Hematopoietic multipotent progenitor cell treated with erythropoietin and hydrocortisone succinate and interleukin-3 and kit ligand, for 4 days (in vitro differentiated cells): ENCODE measurements at places on chromosomes 2 and 18.
A peak's percentile ranks its signal among the peaks of the same experiment; 100 is the strongest.

DNA sequence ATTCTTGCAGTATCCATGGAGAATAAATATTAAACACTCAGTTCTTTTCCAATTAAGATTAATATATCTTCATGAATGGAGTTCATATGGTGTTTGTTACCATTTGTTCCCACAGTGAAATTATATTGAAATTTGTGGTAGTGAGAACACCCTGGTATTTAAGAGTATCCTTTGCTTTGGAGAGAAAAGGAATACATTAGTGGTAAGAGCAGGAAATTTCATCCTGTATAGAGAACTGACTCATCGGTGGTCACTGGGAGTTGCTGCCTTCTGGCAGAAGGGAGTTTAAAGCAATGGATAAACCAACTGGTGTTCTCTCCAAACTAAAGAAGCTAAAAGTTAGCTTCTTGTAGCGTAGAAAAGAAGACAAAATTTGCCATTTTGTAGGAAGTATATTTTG is 107.3 kb downstream of the MYO1B start:
- no peak for DNase-seq

GRCh38 chr2:159516241-159516758 is 100.0 kb downstream of the BAZ2B start:
- peak; percentile 74 for DNase-seq

DNA sequence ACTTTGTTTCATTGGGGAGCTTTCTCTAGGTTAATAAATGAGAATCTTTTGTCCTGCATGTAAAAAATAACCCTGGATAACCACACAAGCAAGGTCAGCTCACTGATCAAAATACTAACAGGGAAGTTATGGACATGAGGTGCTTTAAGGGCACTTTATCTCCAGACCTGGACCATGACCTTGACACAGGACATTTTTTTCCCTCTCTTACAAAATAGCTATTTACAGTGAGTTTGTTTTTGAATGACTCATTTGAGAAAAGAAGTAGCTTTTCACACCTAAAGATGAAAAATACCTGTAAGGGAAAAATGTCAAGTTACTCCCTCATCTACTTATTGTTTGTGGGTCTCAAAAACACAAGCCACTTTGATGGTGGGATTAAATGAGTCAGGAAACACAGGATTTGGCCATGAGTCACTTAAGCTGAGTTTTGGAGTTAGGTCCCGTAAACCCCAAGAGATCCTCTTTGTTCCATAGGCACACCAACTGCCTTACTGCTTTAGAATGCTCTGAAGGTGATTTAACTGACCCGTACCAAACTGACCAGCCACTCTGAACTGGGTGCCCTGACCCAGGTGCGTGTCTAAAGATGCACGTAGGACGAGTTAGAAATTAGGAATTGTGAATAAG is 479.3 kb upstream of the NXPH2 start:
- no peak for DNase-seq

DNA sequence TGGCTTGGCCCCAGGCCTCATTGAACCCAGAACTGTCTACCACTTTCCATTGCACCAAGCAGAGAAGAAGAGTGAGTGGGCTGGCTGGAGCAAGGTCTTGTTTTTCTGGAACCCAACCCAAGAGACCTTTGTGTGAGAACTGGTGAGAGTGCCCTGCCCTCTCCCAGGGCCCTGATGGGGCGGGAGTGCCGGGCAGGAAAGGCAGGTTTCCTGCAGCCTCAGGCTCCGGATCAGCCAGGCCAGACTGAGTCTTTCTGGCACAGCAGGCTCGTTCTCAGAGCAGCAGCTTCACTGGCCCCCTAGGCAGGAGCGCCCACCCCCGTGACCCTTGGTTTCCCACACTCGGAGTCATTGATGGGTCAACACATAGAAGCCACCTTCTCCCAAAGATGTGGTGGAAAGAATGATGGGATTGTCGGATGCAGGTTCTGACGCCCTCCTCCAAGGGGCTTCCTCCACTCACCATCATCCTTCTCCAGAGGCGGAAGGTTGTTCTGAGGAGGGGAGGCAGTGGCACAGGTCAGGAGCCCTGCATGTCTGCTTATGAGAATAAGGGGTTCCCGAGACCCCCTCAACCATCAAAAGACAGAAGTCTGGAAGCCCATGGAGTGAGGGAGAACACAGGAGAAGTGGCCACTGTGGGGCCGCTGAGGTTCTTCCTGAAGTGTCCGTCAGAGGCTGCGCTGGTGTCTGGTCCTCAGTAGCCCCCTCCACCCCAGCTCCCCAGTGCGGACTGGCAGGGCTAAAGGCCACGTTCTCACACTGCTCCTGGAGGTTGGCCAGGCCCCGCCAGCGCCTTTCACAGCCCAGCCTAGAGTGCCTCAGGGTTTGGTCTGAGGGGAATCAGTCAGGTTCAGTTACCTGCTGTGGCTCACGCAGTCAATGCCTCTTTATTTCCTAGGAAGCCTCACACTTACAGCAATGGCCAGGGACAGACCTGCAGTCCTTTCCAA is 62.8 kb upstream of the LAPTM4A start:
- no peak for DNase-seq

DNA sequence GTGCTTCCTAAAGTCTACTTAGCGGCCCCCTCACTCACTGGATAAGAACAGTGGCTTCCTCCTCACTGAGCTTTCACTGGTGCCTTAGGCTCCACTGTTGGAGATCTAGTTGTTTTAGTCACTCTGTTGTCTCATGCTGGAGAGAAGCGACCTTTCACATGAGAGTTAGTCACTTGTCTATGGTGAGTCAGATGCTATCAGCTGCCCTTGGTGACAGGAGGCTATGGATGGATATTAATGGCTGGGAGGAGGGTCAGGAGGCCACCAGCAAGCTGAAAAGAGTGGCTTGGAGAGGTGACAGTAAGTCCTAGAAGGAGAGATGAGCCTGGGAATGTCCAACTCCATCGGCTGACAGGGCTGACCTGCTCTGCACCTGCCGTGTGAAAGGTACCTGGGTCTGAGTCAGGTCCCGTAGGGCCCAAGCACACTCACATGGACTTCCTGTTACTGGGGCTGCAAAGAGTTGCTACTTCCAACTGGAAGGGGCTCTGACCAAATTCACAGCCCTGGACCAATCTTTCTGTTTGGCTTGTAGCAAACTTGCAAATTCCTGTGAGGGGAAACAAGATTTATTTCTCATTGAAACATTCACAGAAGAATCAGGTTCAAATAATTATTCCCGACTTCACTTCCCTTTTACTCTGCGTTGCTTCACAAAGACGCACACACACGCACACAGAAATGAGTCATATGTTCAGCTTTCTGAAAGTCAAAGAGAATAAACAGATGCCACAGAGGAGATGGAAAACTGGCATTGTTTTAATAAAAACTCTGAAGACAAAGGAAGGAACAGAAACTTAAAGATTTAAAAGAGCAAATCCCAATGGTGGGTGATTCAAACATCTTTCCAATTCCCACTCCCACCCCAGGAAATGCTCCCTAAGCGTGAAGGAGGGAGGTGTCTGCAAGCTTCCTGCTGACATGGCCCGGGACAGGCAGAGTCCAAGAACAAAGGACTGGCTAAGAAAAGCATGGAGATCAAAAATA is 203.5 kb upstream of the TWIST2 start:
- no peak for DNase-seq

- peak; percentile 47 for DNase-seq
Observed at GRCh38 chr2:197011021-197011417, 84.5 kb upstream of the PGAP1 start.

DNA sequence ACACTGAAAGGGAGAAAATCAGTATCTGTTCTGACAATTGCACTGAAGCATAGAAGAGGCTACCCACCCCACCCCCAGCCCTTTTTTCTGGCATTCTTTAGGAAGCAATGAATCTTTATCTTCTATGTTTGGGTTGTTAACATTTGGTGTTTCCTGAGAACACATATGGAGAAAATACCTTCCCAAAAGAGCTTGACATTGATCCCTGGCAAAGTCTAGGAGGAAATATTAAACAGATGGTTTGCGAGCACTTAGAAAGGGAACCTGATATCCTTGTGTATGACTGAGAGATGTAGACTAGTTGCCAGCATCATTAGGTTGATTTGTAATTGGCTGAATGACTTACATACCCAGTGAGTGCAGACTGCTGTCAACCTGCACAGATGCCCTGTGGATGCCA is 42.9 kb downstream of the DOK1 start:
- DNase-seq, result no peak

DNA sequence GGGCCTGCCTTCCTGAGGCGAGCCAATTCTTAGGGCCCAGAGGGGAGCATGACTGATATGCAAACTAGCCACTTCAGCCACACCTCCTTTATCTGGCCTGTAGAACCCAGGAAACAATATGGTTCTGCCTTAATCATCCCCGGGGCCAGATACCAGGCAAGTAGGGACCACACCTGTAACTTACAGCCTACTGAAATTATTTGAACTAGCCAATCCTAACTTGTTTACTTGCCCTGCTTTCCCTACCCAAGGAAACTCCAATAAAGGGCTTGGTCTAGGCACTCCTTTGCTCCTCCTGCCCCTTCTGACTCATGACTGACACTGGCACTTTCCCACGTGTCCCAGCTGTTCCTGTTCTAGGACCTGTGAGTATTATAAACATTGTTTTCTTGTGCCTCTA is 57.6 kb downstream of the MYOM1 start:
- DNase-seq, result peak; percentile 35

- DNase-seq, result peak; percentile 33
Observed at GRCh38 chr2:43100883-43101662, 125.3 kb downstream of the ZFP36L2 start.

- DNase-seq, result no peak
Observed at GRCh38 chr2:103739186-103739585, 977.4 kb downstream of the TMEM182 start.

DNA sequence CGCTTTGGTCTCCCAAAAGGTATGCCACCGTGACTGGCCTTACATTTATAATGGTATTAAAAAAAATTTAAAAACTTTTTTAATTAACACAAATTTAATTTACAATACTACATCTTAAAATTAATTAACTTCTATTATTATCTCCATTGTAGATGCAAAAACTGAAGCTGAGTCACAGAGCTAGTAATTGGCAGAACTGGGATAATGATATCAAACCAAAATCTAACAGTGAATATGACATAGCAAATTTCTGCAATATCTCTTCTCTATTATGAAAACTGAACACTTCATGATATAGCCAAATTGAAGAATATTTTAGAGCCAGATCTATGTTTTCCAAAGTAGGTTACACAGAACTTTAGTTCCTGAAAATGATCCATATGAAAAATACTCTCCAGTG is 66.4 kb upstream of the CHAC2 start:
- DNase-seq, result peak; percentile 44

DNA sequence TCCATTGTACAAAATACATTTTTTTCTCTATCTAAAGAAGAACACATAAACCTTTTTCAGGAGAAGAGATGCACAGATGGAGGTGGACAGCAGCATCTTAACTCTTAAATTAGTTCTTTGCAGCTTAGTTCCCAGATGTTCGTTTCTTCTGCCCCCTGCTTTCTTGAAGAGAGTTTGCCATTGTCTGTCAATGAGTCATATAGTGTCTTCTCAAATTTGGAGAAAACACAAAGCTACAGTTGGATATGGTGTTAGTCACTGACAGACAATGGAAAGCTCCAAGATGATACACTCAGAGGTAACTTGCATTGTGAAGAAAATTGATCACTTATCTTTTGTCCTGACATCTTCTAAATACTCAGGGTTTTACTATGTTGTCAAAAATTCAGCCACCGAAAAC is 48.8 kb upstream of the TMEFF2 start:
- DNase-seq, result no peak

DNA sequence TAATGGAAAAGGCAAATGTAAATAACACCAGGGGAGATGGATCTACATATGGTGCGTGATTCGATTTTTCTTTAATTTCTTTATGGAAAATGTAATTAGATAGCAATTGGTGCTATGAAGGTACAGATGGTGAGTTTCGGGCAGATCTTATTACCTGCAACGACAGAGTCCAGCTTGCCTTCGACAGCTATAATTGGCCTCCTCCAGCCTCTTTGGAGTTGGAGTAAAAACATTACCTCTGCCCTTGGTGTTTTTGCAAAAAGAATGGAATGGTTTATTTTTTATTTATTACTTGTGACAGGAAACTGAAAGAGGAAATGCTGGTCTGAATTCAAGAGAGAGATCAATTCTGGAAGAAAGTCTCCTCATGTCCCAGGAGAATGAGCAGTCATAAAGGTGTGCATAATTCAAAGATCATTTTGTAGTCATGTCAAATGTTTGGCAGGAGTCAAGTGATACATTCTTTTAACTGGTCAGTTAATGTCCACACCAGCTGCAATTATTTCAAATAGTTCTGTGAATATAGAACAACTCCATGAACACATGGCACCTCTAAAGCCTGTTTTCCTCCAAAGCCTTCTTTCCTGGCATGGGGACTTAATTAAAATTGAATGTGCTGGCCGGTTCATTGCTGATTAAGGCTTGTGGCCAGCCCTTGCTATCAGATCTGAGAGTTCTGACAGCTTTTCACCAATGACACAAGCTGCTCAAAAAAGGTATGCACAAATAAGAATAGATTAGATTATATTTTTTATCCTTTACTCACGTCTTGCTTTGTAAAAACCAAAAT is 46.9 kb upstream of the KCNH7 start:
- no peak for DNase-seq

DNA sequence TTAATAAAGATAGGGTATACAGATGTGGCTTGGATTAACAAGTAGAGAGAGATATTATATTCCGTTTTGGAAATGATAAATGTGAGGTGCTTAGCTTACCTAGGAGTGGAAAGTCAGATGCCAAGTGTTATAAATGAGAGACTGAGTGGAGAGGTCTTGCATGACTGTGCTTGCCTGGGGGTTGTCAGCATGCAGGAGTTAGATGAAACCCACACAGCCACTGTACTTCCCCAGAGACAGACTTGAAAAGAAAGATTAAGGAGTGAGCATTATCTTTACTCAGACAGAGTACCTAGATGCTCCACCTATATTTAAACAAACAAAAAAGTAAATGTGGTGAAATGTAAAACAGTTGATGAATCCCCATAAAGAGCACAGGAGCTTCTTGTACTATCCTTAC is 482.7 kb downstream of the RIT2 start:
- DNase-seq, result peak; percentile 52

GRCh38 chr18:76834379-76834778 is 12.0 kb downstream of the ZNF236 start:
- DNase-seq, result no peak
